ENCODE measurements at places on chromosomes 4 and X. TPM values are rescaled to one million over a fixed set of nuclear protein-coding genes. Genes with fewer than 3 reads are reported as not detected.

DNA sequence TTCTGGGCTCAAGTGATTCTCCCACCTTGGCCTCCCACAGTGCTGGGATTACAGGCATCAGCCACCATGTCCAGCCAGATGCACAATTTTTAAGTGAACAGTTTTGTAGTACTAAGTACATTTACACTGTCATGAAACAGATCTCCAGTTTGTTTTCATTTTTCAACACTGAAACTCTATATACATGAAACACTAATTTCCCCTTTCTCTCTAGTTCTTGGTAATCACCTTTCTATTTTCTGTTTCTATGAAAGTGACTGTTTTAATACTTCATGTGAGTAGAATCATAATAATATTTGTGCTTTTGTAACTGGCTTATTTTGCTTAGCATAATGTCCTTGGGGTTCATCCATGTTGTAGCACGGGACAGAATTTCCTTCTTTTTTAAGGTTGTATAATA is 237.4 kb downstream of the CAMK2D start:
- DNase-seq, result no peak

DNA sequence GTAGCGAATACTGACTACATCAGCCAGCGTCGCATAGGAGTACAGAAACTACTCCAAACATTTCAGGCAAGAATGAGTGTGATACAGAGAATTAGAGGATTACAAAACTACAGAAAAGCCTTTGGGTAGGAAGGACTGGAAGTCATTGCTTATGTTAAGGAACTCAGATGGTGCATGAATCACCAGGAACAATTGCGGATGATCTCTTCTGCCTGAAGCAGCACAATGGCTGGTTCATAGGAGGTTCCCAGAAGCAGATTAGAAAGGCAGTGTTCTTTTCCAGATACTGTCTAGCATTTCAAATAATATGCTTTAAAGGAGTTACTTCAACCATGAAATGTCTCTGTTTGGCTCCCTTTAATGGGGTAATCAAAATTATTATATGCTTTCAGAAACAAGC is 42.5 kb upstream of the MAP9 start:
- peak; percentile 68 for DNase-seq

DNA sequence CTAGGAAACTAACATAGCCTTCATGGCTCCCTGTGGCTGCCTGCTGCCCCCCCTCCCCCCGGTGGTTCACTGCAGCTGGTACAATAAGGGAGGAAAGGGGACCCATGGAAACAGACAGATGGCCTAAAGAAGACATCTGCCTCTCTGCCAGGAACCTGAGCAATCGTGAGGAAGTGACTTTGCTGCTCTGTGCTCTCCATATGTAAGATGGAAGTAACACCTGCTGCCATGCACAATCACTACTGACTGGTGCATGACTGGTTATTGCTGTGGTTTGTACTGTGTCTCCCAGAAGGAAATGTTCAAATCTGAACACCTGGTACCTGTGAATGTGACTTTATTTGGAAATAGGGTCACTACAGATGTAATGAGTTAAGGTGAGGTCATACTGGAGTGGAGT is 43.6 kb downstream of the CD99L2 start:
- peak; percentile 34 for DNase-seq

- DNase-seq, result peak; percentile 21
These were observed 172.7 kb upstream of the TBC1D9 start for GRCh38 chr4:140928880-140929279.

The BEX1 gene
- total RNA-seq, result not detected

The CSAG1 gene
- total RNA-seq, result not detected

The ZCCHC12 gene
- not detected for total RNA-seq

All from bronchial epithelial cell (primary cell).